Stimulated activated CD4-positive, alpha-beta T cell treated with anti-CD3 and anti-CD28 coated beads, Interleukin-1b, Interleukin-23, amount 100 ng/mL, for 48 hours (primary cell): ENCODE measurements at places on chromosomes 6 and 20.
A peak's percentile ranks its signal among the peaks of the same experiment; 100 is the strongest.

DNA sequence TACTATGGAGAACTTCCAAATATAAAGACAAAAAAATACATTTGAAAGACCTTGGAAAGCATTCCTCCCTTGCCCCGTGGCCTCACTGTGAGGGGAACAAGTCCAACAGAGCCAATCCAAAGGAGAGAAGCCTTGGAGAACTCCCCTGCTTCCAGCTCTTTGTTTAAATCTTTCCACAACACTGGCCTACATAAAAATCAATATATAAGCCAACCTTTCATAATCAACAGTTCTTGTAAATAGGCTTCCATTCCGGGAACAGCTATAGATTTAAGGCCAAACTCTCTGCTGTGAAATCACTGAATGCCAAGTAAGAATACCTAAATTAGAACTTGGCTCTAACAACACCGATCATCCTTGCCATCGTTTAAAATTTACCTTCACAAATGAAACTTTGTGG lies 242.1 kb downstream of the HACE1 start:
- DNase-seq, result no peak

GRCh38 chr20:41063442-41063841 lies 34.8 kb downstream of the TOP1 start:
- no peak for DNase-seq

DNA sequence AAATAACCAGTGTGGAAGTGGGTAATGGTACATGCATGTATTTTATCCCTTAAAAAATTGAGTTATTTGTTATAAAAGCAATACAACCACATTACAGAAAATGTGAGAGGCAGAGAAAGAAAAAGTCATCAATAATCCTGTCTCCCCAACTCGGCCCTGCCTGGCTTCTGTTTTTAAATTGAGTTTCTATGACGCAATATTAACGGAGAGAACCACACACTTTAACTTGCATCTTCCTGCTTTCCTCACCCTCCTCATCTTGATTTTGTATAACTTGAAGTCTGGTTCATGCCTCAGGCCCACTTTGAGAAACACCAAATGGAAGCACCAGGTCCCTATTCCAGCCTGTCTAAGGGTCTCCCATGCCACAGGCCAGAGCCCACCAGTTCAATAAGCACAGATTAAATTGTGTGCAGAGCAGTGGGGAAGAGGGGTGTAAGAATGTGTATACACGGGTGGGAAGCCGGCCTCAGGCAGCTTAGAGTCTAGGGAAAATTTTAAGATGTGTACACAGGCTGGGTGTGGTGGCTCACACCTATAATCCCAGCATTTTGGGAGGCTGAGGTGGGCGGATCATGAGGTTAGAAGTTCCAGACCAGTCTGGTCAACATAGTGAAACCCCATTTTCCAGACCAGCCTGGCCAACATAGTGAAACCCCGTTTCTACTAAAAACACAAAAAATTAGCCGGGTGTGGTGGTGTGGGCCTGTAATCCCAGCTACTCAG lies 15.9 kb downstream of the KCNK5 start:
- no peak for DNase-seq

DNA sequence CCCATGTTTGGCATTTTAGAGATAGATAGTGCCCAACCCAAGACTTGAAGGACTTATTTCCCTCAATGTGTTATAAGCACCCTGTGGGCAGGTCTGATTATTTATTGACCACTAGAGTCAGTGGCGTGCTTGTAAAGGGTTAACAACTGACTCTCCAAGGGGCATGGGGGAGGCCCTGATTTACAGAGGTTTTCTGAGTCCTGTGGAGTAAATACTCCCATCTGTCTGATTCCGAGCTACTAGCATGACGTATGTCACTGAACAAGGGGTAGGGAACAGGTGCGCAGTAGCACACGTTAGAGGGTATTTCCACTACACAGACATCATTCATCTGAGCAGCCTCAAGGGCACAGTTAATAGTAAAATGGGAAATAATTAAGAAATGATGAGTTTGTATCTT lies 17.4 kb upstream of the TRAM2 start:
- no peak for DNase-seq

- no peak for DNase-seq
Observed at GRCh38 chr6:85662251-85662650, 19.6 kb upstream of the SYNCRIP start.

GRCh38 chr6:6696867-6697531 lies 108.5 kb downstream of the LY86 start:
- peak; percentile 50 for DNase-seq

DNA sequence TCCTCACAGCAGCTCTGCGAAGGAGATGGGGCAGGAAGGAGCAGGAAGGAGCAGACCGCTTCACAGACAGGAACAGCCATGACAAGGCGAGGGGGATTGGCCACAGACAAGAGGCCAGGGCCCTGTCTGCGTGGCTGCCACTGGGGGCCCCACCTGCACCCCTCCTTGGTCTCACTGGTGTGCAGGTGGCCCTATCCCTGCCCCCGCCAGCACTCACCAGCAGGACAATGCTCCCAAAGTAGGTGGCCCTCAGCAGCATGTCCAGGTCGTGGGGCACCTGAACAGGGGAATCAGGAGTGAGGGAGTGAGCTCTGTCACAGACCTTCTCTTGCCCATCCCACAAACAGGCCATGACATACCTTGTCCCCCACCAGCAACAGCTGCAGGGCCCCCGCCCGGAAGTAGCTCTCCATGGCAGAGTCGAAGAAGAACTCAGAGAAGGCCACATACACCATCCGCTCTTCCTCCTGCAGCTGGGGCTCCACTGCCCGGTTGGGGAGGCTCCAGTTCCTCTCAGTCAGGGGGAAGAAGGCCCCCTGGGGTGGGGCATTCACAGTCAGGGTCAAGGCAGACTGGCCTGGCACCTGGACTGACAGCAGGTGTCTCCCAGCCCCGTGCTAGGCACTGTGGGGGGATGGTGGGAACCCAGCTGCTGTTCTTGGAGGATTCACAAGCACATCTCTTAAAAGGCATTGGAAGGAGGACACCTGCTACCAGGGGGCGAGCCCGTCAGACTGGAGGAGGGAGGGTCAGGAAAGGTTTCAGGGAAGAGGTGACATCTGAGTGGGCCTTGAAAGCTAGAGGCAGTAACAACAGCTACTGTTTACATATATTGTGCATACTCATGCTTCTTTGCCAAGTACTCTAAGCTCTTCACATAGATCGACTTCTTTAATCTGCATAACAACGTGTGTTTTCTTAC lies 7.1 kb downstream of the PLTP start:
- no peak for DNase-seq

- DNase-seq, result no peak
Observed at GRCh38 chr6:168676552-168677322, 235.8 kb downstream of the SMOC2 start.

- DNase-seq, result no peak
Observed at GRCh38 chr6:28634761-28635546, 109.3 kb downstream of the GPX5 start.

DNA sequence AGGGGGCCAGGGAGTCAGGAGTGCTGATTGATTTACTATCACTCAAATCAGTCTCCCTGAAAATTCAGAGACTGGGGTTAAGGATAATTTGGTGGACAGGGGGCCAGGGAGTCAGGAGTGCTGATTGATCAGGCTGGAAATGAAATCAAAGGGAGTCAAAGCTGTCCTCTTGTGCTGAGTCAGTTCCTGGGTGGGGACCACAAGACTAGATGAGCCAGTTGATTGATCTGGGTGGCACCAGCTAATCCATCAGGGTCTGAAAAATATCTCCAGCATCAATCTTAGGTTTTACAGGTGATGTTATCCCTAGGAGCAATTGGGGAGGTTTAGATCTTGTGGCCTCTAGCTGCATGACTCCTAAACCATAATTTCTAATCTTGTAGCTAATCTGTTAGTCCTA lies 6.1 kb upstream of the AFG1L start:
- DNase-seq, result no peak

DNA sequence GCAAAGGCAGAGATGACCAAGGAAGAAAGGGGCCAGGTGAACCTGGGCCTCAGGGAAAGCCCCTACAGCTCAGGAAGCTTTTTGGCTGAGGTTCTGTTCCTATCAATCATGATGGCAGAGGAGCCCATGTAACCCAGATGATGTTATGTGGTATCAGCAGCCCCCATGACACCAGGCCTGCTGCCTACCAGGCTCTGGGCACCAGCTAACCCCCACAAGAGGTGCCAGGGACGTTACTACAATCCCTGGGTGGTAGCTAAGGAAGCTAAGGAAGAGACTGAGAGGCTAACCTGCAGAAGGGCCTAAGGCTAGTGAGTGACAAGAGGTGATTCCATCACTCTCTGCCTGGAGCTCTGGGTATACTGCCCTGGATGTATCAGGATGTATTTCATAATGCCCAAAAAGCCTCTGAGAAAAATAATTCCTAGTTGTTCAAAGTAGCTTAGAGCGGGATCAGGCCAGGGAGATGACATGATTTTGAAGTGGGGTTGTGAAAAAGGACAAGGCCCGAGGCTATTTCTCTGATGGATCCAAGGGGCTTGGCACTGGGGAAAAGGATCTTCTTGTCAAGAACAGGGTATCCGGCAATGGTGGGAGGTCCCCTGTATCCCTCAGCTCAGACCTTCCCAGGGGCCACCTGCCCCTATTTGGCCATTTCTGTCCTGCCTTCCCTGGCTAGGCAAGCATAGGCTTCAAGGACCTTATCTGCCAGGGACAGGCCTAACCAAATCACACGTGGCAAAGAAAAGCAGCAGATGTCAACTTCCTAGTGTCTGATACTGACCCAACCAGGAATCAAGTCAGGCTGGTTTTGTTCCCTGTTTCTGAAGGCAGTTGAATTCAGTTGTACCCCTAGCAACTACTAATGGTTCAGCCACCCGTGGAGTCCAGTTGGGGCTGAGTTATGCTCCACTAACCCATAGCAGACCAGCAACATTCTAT lies 41.3 kb downstream of the PANK2 start:
- no peak for DNase-seq

DNA sequence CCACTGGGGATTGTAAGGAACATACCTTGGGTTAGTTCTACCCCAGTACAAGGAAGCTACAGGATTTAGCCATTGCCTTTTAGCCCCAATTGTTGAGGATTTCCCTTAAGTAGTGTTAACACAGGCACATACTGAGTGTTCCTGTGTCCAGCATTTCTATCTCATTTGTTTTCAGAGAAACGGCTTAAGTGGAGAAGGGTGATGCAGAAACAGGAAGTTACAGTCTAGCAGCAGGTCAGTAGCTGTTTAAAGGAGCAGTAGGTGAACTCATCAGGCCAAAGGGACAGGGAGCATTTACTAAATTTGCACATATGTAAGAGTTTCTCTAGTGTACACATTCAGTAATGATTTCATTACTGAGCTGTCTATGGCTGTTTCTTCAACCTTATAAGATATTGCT lies 644.2 kb upstream of the GJE1 start:
- no peak for DNase-seq

GRCh38 chr20:48673507-48673906 lies 154.3 kb downstream of the PREX1 start:
- no peak for DNase-seq

DNA sequence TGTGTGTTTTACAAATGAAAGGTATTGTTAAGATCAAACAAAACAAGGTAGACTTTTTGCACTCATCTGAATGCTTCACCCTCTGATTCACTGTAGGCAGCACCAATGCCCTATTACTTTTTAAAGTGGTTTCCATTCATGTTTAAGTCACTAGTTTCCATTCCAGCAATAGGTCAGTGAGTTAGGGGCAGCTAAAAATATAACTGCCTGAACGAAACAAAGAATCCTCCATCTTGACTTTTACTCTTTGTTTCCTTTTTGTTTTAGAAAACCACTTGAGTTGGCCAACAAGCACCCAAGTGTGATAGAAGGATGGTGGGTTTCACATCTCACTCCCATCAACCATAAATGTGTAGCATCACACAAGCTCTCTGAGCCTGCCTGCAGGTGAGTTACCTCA lies 25.5 kb downstream of the CLIC5 start:
- DNase-seq, result no peak

DNA sequence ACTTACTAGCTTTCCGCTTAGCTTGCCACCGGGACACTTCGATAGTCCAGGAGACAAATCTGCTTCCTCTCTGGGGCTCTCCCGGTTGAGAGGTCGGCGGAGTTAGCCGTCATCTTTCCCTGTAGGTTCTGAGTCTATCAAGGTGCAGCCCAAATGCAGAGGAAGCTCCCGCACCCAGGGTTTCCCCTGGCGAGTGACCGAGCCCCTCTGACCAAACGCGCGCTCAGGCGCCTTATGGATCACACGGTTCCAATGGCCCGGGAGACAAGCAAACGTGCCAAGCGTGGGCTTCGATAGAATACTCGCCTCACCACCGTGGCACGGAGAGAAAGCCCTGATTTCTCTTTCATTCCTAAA lies 15.8 kb upstream of the FOXC1 start:
- DNase-seq, result no peak

GRCh38 chr6:168968228-168968627 lies 285.4 kb downstream of the THBS2 start:
- no peak for DNase-seq

GRCh38 chr20:1803932-1804501 lies 91.2 kb upstream of the SIRPA start:
- no peak for DNase-seq

DNA sequence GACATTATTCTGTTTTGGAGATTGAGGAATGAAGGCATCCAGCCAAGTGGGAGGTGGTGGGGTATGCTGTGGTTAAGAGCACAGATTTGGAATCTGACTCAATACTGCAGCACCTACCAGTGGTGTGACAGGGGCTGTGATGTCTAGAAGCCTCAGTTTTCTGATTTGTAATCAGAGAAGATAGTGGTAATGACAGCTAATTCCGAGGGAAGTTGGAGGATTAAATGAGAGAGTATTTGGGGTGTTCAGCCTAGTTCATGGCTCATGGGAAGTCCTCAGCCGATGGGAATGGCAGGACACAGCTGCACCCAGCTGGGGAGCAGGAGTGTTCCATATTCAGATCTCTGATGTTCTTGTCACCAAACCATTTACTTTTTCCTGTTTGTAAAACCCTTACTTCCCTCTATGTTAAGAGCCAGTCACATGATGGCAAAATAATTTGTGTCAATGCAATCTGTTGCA lies 9.3 kb downstream of the SLC9A8 start:
- no peak for DNase-seq

- no peak for DNase-seq
Observed at GRCh38 chr20:32446301-32447100, 88.4 kb downstream of the ASXL1 start.

GRCh38 chr20:63578224-63579016 lies 4.4 kb upstream of the HELZ2 start:
- no peak for DNase-seq

GRCh38 chr6:24093381-24093780 lies 32.6 kb upstream of the NRSN1 start:
- no peak for DNase-seq

GRCh38 chr6:25172819-25173218 lies 106.4 kb upstream of the CARMIL1 start:
- no peak for DNase-seq

- peak; percentile 37 for DNase-seq
Observed at GRCh38 chr6:46010771-46011170, 4.9 kb downstream of the CLIC5 start.
